Spinal cord (tissue), 10 donors: ENCODE measurements at places on chromosomes 13 and 19.

- peak; percentile 63 for DNase-seq
Observed at GRCh38 chr19:926589-927350, 935 bp downstream of the ARID3A start.

DNA sequence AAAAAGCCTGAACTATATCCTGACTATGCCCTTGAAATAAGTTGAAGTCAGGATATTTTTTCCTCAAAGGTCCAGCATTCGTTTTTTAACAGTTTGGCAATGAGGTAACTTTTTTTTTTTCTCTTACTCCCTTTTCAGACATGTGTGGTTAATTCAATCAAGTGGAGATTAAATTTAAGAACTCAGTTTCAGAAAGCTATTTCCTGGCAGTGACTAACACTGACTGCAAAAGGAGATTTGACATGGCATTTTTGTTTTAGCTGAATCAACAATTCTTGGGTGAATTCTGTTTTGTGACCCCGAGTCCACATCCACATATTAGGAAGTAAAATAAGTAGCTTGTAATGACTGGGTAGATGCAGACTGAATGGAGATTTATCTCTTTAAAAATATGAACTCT is 716.4 kb downstream of the PCDH9 start:
- DNase-seq, result no peak

DNA sequence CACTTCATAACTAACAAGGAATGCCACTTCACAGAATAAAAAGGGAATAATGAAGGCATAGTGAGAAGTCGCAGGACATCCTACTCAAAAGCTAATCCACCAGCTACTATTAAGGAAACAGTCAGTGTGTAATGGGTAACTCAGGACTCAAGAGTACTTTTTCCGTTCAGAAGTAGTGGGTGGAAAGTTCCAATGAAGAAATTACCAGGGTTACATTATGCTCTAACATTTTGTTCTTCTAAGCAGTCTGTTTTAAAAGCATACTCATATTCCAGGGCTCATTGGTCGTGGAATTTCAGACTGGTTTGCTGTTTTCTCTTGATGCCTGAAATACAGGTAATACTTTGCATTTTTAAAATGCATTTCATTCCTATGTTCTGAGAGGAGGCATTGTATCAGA is 222.4 kb upstream of the IRS2 start:
- DNase-seq, result no peak

GRCh38 chr19:36006955-36007354 is 1.7 kb downstream of the SYNE4 start:
- DNase-seq, result no peak

DNA sequence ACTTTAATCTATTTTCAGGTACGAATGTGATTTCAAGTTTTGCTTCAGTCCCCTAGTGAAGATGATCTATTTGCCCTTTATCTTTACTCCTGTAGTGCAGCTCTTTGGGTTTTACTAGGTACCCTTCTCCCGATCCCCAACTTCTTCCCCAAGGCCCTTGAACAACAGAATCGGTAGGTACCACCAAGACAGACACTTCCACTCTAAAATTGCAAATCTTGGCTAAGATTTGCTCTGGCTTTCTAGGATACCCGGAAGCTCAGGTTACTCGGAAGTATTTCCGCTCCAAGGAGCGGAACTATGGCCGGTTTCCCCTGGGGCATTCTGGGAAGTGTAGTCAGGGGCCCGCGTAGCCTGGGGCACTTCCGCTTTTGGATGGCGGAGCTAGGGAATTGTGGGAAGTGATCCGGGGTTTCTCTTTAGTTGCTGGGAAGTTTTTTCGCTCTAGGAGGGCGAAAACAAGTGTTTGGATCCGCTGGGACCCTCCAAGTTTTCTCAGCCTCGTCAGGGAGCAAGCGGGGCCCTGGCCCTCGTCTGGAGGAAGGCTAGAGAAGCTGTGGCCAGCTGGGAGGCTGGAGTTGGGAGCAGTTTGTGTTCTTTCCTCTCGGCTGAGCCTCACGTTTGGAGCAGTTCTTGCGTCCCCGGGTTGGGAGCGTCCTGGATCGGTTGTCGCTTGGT is 5.1 kb upstream of the ZNF227 start:
- DNase-seq, result peak; percentile 82

GRCh38 chr13:50843257-50844083 is at the start of gene DLEU7:
Gene DLEU7, minus strand, starts transcription at chr13:50843692. Its CDS starts 46 bp downstream, at chr13:50843646.
- DNase-seq, result peak; percentile 54

DNA sequence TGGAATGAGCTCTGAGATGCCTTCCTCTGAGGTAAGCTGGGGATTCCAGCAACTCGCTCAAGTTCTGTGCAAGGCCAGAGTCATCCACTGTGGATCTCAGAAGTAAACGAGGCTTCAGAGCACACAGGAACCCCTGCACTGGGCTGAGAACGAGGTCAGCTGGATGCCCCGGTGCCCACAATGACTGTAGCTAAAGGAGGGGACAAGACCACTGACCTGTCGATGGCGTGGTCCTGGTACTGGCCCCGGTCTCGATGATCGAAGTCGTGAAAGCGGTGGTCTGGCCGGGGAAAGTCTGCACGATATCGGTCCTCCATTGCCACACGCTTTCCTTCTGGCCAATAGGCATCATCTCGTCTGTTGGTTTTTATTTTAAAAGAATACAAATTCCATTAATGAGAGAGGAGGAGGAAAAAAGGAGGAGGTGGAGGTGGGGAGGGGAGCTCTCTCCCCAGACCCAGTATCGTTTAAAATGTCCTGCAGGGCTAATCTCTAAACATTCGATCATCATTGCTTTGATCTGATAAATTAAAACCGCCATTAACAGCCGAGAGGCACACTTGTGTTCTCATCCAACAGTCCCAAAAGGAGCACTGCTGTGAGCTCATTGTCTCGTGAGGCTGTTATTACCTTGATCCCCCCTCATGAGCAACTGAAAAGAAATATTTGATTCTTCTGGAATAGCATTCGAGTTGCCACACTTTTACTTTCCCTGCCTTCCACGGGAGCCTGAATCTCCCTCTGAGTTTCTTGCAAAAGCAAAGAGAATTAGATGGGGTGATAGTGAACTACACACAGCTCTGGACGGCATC is 25.0 kb upstream of the TINCR start:
- DNase-seq, result no peak

DNA sequence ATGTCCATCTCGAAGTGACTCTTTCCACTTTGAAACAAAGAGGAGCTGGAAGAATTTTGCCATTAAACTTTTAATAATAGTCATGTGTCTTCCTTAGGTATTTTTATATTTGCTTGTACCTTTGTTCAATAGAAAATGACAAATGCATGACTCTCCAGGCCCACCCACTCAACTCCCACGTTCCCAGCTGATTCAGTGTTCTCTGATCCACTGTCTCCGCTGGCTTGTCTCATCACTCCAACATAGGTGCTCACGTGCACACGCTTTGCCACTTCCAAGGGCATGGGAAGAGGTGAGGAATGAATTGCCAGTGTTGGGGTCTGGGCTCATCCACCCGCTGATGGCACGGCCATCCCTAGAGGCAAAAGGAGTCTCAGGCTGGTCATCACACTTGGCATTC is 24.5 kb downstream of the RASL11A start:
- no peak for DNase-seq

- no peak for DNase-seq
Observed at GRCh38 chr19:10102787-10103236, 334 bp upstream of the ANGPTL6 start.

DNA sequence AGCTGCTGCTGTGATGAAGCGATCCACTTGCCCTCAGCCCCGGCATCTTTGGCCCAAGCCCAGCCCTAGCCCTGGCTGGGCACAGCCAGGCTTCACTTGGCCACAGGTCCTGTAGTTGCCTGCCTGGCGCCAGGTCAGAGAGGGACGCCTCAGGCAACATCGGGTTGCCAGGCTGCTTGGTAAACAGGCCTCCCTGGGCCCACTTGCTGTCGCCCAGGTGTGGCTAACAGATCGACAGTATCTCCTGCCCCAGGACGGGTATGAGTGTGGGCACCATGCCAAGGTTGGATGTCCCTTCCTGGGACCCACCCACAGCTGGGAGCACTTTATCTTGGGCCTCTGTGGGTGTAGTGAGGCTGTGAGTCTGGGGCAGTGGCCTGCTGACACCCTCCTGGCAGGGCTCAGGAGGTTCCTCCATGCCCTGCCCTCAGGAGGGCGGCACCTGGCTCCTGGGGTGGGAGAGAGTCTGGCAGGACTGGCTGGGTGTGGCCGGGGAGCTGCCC is 27.8 kb downstream of the CARM1 start:
- DNase-seq, result no peak

DNA sequence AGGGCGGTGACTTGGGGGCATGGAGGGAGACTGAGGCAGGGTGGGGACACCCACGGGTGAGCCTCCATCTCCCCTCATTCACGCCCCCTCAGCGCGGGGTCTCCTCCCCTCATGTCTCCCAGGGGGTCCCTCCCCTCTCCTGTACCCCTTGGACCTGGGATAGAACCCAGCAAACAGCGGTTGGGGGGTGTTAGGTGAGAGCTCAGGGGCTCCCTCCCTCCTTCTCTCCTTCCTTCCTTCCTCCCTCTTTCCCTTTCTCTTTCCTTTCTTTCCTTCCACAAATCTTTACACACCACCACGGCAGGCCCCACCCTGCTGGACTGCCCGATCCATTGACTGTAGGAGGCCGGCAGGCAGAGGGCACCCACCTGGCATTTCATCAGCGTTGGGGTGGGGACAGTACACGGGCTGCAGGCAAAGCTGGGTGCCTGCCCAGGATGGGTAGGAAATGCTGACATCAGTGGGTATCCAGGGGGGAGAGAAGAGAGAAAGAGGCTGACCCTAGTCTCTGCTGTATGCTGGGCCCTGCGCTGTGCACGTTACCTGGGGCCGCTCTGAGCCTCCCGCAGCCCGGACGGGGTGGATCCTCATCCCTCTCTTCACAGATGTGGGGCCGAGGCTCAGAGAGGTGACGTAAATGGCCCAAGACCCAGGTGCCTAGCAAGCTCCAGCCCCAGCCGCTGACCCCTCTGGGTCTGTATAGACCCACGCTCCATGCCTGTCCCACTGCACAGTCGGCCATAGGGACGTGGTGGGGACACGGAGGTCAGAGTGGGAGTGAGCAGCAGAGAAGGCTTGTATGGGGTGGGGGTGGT is 3.5 kb downstream of the SSC5D start:
- DNase-seq, result no peak

DNA sequence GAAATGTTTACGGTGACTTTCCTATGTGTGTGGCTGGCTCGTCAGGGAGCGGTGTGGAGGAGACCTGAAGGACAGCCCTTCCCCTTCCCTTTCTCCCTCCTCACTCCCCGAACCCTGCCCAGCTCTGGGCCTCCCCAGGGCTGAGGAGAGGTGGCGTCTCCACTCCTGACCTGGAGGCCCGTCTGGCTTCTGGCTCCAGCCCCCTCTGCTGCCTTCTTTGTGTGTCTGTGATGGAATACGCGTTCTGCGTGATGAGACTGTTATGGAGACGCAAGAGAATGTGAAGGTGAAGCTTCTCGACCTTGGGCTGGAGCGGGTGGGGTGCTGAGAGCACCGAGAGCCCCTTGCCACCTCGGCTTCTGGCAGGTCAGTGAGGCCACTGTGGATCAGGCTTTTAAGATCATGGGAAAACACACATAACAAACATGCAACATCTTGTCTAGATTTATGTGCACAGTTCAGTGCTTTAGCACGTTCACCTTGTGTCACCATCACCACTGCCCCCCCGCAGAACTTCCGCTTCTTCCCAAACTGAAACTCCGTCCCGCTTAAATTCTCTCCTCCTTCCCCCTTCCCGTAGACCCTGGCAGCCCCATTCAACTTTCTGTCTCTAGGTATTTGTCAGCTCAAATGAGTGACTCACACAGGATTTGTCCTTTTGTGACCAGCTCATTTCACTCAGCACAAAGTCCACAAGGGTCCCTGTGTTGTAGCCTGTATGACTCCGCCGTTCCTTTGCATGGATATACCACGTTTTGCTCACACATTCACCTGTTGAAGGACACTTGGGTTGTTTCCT is 24.7 kb downstream of the ATP11A start:
- no peak for DNase-seq

- DNase-seq, result peak; percentile 97
Observed at GRCh38 chr19:36245210-36246005, 30.5 kb downstream of the ZNF146 start.

DNA sequence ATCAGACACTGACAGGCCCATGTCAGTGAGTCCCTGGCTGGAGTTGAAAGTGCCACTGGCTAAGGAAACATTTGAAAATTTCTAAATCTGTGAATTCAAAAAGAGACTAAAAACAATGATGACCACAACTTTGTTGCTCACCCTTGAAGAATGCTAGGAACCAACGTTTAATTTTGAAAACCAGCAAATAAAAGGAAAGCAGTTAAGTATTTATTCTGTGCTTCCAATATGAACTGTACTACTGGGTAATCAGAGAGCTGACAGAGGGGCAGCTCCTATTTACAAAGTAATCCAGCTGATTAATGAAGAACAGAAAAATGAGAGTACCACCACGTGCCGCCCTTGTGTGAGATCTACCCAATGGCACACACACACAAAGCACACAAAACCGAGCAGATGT is 44.7 kb upstream of the LATS2 start:
- no peak for DNase-seq

DNA sequence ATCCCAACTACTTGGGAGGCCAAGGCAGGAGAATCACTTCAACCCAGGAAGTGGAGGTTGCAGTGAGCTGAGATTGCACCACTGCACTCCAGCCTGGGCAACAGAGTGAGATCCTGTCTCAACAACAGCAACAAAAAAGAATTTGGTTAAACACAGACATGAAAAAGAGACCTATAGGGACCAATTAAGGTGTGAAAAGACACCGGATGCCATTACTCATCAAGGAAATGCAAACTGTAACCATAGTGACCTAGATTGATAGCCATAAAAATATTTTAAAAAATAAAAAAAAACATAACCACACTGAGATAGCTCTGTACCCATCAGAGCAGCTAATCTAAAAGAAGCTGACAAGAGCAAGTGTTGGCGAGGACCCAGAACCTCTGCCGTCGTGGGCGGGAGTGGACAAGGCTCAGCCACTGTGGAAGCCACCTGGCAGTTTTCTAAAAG is 37.1 kb upstream of the ISYNA1 start:
- no peak for DNase-seq

GRCh38 chr19:35363711-35364425 is 5.6 kb downstream of the FFAR3 start:
- DNase-seq, result no peak

- no peak for DNase-seq
Observed at GRCh38 chr19:4266253-4267000, 12.6 kb upstream of the SHD start.

- DNase-seq, result no peak
Observed at GRCh38 chr19:11023710-11024109, 62.9 kb downstream of the SMARCA4 start.

DNA sequence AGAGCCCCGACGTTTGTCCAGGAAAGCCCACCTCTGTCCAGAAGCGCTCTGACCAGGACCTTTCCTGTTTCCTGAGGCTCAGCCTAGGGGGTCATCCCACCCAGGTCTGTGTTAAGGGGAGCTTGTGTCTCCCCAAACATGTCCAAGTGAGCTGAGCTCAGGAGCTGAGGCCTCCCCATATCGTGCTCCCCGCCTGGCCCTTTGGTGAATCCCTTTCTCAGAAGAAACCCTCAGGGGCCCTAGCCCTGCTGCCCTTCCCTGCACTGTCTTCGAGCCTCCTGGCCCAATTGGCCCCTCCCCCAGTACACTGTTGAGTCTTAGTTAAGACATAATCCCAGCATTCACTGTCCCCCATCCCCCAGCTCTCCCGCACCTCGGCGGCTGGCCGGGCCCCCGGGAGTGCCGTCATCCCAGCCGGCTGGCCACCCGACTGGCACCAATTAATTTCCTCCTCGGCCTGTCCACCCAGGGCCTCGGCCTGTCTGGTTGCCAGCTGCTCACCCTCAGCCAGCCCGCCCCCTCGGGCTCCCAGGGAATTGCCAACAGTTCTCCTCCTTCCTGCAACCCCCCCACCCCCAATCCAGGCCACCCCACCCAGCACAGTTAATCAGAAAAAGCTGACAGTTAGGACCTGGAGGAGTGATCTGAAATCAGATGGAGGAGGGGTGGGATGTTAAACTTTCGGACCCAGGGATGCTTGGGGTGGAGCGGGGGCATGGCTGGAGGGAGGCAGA is 13.6 kb downstream of the IER2 start:
- no peak for DNase-seq
